Testis (tissue), 5 donors: ENCODE measurements at places on chromosomes 3 and 15. TPM values are rescaled to one million over a fixed set of nuclear protein-coding genes. Genes with fewer than 3 reads are reported as not detected.
A peak's percentile ranks its signal among the peaks of the same experiment; 100 is the strongest.

The TMEM43 gene
- 53.0 TPM for total RNA-seq

DNA sequence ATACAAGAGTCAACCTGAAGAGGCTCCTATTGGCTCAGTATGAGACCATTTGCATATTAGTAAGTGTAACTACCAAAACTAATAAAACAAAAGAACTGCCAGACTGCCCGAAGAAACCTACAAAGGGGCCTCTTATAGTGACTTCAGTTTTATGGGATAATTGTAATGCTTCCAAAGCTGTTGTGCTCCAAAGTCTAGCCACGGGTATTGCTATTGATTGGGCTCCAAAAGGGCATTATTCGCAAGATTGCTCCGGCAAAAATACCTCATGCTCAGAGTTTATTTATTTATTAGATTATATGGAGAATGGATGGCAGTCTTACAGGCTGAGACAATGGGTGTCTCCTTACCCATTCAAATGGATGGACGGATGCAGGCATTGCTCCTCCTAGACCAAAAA lies 11.4 kb downstream of the RPL22L1 start:
- no peak for DNase-seq

DNA sequence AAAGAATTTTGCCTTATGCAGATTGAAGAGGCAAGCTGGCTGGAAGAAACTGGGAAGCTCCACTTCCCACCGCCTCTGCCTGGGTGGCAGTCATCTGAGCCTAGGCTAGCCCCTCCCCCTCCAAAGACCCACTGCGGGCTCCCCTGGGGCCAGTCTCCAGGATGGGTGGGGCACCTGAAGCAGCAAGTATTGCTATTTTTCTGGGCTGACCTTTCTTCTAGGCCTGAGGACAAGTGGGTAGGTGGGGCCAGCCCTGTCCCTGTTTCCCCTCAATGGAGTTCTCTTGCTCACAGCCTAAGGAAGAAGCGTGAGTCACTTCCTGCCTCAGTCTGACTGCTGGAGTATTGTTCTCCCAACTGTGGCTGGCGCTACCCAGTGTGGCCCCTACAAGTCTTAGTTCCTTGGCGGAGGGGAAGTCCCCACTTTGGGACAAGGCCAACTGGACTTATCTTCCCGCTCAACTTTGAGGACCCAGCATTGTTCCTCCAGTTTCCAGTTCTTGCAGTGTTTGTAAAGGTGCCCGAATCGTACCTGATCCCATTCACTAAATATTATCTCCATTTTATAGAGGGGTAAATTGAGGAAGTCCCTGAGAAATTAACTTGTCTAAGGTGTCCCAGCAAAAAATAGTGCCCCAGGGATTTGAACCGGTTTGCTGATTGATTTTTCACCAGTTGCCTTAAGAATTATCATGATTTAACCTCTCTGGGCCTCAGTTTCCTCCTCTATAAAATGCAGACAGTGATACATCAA lies 1.4 kb downstream of the FURIN start:
- peak; percentile 48 for DNase-seq

The C2CD4B gene
- 2.9 TPM for total RNA-seq

DNA sequence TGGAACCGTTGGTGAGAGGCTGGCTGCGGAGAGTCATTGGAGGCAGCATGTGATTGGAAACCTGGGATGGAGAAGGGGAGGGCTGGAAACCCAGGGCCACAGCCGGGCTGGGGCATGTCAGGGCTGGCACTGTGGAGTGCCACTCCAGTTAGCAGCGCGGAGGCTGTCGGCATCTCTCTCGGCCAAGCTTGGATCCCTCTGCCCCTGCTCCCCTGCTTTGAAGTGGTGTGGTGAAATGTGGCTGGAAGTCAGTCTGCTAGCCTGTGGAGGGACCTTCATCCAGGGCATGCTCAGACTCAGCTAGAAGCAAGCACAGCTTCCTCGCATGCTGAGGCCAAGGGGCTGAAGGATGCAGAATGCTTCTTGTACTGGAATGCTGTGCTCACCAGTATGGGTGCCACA lies 13.5 kb downstream of the SLCO3A1 start:
- DNase-seq, result no peak

The NR1I2 gene
- total RNA-seq, result 0.74 TPM

DNA sequence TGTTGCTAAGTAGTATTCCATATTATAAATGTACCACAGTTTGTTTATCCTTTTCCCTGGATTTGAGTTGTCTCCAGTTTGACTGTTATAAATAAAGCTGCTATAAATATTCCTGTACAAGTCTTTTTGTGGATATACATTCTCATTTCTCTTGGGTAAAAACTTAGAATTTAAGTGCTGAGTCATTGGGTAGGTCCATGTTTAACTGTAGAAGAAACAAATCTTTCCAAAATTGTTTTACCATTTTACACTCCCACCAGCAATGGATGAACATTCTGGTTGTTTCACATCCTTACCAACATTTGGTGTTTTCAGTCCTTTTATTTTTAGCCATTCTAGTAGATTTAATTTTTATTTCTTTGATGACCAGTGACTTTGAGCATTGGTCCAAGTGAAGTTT lies 74.0 kb upstream of the TNFAIP8L3 start:
- no peak for DNase-seq

- no peak for DNase-seq
Observed at GRCh38 chr3:128619146-128619890, 31.3 kb downstream of the RPN1 start.

The MAPKAPK3 gene
- total RNA-seq, result 19.1 TPM

The ZIC1 gene
- total RNA-seq, result 3.3 TPM

GRCh38 chr15:63080634-63081250 lies 38.2 kb downstream of the TPM1 start:
- DNase-seq, result no peak

The DLEC1 gene
- total RNA-seq, result 32.3 TPM

- no peak for DNase-seq
Observed at GRCh38 chr3:100865442-100865841, 127.8 kb downstream of the ABI3BP start.

DNA sequence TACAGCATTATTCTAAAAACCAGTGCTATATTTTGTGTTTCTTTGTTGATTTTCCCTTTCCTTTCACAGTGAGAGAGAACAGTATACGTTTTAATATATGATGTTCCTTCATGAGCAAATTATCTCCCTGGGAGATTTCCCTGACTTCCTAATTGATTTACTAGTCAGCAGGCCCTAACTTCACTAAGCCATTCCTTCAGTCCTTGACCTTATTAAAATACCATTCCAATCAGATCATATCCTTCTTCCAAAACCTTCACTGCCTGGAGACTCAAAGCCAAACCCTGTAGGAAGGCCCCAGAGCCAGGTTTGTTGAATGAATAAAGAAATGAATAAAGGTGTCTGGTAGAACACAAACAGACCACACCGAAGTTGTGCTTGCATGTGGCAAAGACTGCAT lies 43.8 kb upstream of the ARHGEF3 start:
- DNase-seq, result no peak

The OCA2 gene
- total RNA-seq, result 4.5 TPM

DNA sequence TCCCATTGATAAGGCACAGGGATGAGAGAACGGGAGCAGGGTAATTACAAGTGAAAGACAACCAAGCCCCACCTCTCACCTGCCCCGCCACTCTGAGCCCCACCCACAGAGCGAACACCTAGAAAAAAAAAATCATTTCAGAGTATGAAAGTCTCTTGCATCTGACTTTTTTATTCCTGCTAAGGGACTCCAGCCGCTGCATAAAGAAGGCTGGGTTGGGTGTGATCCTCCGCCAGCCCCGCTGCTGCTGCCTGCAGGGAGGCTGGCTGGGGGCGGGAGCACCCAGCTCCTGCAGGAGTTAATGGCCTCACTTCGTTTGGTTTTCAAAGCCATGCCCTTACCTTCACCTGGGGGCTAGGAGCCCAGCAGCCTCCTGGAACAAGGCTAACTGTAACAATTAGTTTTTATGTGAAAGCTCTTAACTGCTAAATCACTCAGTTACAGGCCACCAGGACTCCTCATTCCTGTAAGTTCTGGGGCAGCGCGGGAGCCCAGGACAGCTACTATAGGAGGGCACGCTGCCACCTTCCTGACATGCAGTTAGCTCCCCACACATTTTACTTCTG lies 78.0 kb upstream of the SNRPA1 start:
- no peak for DNase-seq

DNA sequence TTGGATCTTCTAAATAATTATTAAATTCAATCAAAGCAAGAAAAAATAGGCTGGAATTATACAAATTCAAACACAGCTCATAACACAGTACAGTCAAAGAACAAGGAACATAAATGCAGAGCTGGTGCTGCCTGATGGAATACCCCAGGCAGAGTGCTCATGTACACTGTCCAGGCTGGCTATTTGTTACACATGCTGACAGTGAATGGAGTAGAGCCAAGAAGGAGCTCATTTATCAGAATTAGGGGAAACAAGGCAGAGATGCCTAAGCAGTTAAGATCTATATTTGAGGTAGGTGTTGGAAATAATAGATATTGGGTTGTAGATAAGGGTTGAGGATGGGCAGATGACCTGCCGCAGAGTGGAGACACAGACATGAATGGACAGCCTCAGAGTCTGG lies 788.2 kb upstream of the ARPP21 start:
- no peak for DNase-seq

GRCh38 chr15:99058421-99058870 lies 46.4 kb upstream of the SYNM start:
- DNase-seq, result no peak

DNA sequence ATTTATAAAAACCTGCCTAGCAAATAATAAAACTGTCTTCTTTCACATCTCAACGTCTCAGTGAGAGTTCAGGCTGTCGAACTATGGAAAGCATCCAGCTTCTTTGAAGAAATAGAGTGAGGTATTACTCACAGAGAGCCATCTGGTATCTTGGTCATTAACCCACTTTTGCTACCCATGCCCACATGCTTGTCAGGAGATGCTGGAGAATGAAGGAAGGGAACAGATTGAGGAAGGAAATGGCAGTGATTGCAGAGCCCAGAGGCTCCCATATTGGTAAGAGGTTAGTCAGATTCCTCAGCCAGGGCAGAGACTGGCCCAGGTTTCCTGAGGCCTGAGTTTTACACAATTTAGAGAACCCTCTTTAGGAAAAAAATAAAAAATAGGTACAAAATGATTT lies 119.1 kb downstream of the B3GALNT1 start:
- DNase-seq, result no peak

GRCh38 chr3:30440147-30440604 lies 166.2 kb upstream of the TGFBR2 start:
- DNase-seq, result peak; percentile 28

GRCh38 chr3:116188231-116188785 lies 257.0 kb downstream of the LSAMP start:
- no peak for DNase-seq

DNA sequence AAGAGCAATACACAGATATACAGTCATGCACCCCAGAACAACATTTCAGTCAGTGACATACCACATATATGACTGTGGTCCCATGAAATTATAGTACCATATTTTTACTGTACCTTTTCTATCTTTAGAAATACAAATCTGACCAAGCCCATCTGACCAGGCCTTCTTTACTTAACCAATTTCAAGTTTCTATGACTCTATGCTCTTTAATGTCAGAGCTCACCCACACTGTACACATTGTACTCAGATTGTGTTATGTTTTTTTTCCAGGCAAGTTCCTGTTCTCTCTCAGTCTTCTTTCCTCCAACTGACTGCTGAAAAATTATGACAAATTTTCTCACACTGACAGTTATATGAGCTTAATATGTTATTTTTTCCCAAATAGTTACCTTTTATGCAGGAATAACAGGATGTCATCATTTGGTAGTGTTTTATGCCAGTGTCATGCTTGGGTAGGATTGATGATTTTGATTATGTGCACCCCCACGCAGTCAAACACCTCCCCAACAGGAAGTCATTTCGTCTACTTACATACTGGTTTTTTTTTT lies 8.0 kb upstream of the CBLB start:
- DNase-seq, result no peak

The FETUB gene
- 0.79 TPM for total RNA-seq

The TYRO3 gene
- 156 TPM for total RNA-seq

DNA sequence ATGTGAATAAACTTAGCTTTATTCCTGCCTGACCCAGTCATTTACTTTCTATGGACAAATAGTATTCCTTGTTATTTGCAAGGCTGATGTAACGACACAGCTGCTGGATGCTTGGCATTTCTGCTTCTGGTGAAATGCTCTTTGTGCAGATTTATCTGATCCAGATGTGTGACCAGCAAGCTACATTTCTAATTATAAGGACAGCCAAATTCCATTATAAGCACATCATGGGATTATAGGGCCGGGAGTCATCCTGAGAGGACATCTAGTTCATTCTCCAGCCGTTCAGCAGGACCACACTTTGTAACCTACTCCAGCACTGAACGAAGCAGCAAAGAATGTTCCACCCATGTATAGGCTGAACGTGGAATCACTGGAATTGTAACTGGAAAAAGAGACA lies 42.9 kb downstream of the FNDC3B start:
- DNase-seq, result peak; percentile 22

DNA sequence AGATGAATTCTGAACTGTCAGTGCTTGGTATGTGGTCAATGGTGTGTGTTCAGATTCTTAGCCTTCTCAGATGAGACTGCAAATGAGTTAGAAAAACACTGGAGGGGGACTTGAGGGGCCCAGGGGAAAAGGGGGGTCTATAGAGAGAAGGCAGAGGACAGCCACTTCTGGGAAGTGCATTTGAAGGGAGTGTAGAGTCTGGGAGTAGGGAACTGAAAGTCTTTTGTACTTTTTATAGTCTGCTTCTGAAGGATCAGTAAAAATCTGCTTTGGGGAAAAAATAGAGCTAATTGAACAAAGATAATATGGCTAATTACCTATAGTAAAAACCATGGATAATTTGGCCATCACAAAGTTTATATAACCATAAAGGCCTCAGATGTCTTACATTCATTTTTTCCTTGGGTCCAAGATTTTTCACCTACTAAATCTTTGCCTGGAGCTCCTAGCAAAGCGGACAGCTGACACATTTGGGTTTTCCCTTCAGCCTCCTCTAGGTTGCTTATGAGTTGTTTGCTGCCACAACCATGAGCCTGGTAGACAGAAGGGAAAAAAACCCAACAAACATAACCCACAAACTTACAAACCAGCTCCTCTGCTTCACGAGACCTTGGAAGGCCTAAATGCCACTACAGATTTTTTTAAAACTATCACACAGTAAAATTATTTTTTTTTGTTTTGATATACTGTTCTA lies 48.8 kb downstream of the CD86 start:
- DNase-seq, result no peak

GRCh38 chr15:50192926-50193620 lies 11.1 kb downstream of the SLC27A2 start:
- no peak for DNase-seq

GRCh38 chr3:162699291-162699690 lies 1202.7 kb downstream of the OTOL1 start:
- no peak for DNase-seq

- no peak for DNase-seq
Observed at GRCh38 chr3:146088840-146089239, 72.1 kb downstream of the PLOD2 start.

The STAC gene
- 9.4 TPM for total RNA-seq

- DNase-seq, result no peak
Observed at GRCh38 chr3:184647405-184647936, 64.4 kb downstream of the MAGEF1 start.

GRCh38 chr15:52039925-52040781 lies 21.1 kb downstream of the MAPK6 start:
- peak; percentile 83 for DNase-seq

The PLA2G4E gene
- total RNA-seq, result 0.71 TPM

The IL16 gene
- total RNA-seq, result 14.9 TPM
